ENCODE measurements at places on chromosomes 1 and 21.

- no peak for DNase-seq
Measured at GRCh38 chr1:55568732-55569131, 353.6 kb upstream of the USP24 start.

- no peak for DNase-seq
Measured at GRCh38 chr1:69824932-69825331, 257.2 kb downstream of the LRRC7 start.

DNA sequence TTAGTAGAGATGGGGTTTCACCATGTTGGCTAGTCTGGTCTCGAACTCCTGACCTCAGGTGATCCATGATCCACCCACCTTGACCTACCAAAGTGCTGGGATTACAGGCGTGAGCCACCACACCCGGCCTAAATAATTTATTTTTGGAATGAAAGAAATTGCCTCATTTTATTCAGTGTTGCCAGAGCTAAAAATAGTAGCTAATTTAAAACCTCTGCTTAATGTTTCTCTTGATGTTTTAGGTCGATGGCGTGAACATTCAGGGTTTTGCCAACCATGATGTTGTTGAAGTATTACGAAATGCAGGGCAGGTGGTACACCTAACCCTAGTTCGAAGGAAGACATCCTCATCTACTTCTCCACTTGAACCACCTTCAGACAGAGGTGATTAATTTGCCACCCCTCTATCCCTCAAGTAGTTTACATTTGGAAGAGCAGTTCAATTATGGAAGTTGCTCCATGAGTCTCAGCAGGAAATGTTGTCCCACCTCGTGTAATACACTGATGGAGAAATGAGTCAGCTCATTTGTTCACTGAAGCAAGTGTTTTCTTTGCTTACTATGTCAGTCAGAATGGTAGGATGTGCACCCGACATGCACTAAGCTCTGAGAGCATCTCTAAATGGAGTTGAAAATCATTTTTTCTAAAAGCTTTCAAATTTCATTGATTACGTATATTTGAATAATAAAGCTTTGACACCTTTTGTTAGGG is 54.9 kb downstream of the PATJ start:
- DNase-seq, result no peak

GRCh38 chr21:35102488-35103371 is 53.6 kb upstream of the RUNX1 start:
- peak; percentile 65 for DNase-seq

DNA sequence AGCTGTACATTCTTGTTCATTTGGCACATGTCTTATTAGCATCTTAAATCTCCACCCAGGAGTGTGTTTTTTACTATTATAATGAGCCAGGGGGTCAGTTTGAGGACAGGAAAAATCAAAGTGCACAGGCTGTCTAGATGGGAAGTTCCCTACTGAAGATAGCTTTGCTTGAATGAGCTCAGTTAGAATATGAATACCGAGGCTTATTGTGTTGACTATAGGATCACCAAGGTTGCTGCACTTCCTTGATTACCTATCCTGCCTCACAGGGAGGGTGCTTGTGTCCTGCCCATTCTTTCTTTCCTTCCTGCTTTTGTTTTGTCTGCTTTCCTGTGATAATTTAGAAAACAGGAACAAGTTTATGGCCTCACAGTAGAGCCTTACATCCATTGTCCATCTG is 16.3 kb downstream of the PHGDH start:
- no peak for DNase-seq
